ENCODE measurements at places on chromosomes 7 and 10.

GRCh38 chr10:110724937-110725336 lies 80.8 kb downstream of the RBM20 start:
- DNase-seq, result no peak

- peak; percentile 20 for DNase-seq
Observed at GRCh38 chr10:103481974-103482531, 3.0 kb upstream of the CALHM3 start.

GRCh38 chr7:91579837-91580236 lies 300.7 kb downstream of the MTERF1 start:
- DNase-seq, result no peak

DNA sequence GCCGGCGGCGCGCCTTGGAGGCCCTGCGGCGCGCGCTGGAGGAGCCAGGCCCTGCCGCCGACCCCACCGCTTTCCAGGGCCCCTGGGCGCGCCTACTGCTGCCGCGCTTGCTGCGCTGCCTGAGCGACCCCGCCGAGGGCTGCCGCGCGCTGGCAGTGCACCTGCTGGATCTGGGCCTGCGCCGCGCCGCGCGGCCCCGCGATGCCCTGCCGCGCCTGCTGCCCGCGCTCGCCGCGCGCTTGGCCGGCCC lies 280 bp downstream of the DNAAF5 start:
- DNase-seq, result no peak

DNA sequence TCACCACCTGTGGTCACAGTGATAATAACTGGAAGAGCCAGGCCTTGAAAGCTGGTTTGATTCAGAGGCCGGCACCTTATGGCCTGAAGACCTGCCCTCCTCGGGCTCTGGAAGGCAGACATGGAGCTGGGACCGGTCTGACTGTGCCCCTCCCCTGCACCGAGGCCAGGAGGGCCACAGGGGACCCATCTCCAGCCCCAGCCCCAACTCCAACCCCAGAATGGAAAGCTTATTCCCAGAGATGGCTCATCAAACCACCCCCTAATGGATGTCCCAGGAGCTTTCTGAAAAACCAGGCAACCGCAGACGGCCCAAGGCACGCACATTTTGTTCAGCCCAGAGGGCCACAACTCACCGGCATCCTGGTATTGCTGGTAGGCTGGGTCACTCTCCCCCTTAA lies 16.8 kb downstream of the PDIA4 start:
- DNase-seq, result no peak

GRCh38 chr7:69687739-69688433 lies 89.6 kb downstream of the AUTS2 start:
- DNase-seq, result no peak

DNA sequence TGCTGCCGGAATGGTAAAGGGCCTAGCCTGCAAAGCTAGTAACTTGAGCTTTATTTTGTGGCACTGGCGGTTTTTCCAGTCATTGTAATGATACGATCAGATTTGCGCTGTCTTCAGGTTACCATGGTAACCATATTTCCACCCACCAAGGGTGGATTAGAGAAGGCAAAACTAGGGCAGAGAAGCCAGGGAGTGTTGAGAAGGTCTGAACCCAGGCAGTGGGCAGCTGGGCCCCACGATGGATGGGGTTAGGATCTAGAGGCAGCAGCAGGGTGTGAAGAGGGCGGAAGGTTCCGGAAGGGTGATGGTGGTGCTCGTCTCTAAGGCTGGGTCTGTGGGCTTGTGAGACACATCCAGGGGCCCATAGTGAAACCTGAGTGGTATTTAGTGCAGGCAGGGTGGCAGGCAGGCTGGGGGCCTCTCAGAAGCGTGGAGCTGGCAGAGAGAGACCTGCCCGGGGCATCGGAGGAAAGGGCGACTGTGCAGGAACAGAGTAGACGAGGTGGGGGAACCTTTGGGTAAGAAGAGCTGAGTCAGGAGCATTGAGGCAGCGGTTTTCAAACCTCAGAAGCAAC lies 87.9 kb upstream of the GTF2I start:
- DNase-seq, result no peak
